Anterior cingulate cortex (tissue), 58 donors: ENCODE measurements at places on chromosomes 1 and 21.

GRCh38 chr1:236451796-236452373, 57.8 kb downstream of the EDARADD start:
- DNase-seq: no peak

- DNase-seq: no peak
These were observed 3.7 kb downstream of the FOXD2 start for GRCh38 chr1:47441450-47442106.

DNA sequence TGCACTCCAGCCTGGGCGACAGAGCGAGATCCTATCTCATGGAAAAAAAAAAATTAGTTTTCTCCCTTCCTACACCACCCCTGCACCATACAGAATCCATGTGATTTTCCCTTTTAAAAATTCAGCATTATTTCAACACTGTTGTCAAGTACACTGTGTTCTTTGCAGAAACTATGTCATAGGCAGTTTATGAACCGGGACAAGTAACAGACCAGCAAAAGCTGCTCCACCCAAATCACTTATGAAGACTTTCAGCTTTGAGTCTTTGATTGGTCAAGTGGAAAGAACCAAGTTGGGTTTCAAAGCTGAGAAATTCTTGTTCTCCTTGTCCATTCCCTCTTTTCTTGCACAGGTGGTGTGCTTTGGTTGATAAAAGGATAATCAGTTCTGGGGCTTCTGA, 173.0 kb downstream of the CDC7 start:
- no peak for DNase-seq

GRCh38 chr1:90840352-90840751, 123.2 kb upstream of the BARHL2 start:
- no peak for DNase-seq

DNA sequence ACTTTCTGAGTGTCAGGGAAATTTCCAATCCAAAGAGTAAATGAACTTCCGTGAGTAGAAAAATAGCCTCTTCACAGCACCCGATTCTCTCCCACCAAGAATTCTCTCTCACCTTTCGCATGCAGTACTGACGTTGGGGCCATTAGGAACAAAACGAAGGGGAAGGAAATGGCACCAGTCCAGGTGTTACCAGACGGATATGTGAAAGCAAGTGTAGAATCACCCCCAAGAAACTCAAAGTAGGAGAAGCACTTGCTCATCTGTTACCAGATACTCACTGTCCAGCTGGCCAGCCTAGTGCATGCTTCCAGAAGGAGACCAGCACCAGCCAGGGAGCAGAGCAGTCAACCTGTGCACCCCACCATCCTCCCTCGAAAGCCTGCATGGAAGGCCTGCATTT, 55.1 kb downstream of the ITPKB start:
- DNase-seq: no peak

GRCh38 chr1:179310721-179311120, 17.1 kb downstream of the SOAT1 start:
- DNase-seq: no peak

DNA sequence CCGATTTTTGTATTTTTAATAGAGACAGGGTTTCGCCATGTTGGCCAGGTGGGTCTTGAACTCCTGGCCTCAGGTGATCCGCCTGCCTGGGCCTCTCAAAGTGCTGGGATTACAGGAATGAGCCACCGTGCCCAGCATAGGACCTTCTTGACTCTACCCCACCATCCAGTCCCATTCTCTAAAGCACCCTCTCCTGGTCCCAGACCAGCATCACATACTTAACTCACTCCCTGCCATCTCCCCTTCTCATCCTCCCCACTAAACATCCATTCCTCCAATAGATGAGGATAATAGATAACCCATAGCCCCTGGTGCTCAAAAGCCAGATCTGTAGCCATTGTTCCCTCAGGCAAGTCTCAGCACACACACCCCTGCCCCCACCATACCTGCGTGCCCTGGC, 2.1 kb downstream of the ENTREP3 start:
- DNase-seq: no peak

- DNase-seq: no peak
These were observed 93.5 kb downstream of the PGBD5 start for GRCh38 chr1:230332575-230333066.

- DNase-seq: no peak
These were observed 46.5 kb downstream of the SAMD13 start for GRCh38 chr1:84347932-84348555.

DNA sequence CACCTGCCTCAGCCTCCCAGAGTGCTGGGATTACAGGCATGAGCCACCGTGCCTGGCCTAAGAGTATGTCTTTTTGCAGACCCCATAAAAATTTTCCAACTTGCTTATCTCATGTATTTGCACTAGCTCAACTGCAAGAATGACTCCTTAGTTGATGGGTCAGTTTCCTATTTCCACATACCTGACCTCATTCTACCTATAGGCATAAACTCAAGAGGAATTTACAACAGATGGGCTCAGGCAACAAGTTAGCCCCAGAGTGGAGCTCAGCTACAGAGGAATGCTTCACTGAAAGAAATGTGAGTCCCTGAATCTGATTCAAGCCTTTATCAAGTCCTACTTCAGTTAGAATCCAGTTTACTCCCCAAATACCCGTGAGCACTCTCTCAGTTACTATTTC, 5.3 kb upstream of the SLC37A1 start:
- no peak for DNase-seq

DNA sequence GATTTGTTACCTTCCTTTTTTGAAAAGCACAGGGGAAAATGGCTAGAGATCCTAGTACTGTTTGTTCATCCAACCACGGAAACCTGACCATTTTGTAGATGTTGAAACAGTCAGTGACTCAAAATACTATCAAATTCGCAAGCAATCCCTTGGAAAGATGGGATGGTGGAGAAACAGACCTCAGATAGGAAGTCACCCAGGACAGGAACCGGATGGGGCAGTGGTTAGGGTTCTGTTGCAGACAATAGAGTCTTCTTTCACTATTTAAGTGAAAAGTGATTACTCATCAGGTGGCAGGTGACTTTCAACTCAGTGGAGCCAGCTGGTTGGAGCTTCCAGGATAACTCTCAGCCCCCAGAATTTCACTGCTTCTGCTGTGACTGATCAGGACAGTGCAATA, 17.0 kb downstream of the LHX4 start:
- DNase-seq: no peak

GRCh38 chr1:1207571-1207892, 1.1 kb upstream of the TNFRSF18 start:
- DNase-seq: no peak

GRCh38 chr1:205374210-205375078, 17.7 kb upstream of the KLHDC8A start:
- no peak for DNase-seq

DNA sequence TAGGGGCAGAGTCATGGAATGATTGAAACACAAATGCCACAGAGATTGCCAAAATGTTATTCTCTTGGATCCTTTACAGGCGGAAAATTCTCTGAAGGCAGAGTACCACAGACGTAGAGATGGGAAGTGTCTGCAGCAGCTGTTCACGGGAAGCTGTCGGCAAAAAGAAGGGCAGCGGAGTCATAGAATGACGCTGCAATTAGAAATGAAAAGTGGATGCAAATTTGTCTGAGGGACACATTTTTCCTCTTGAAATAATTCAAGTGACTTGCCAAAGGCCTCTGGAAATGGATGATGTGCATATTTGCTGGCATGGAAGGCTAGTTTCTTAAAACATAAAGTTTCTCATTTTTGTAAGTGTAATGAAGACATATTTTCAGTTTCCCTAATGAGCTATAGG, 77.5 kb upstream of the PLD5 start:
- DNase-seq: no peak

- no peak for DNase-seq
These were observed 222.8 kb downstream of the HLX start for GRCh38 chr1:221101807-221102605.

GRCh38 chr1:108865316-108865910, 8.5 kb upstream of the AKNAD1 start:
- no peak for DNase-seq

- no peak for DNase-seq
These were observed 93.8 kb downstream of the COQ8A start for GRCh38 chr1:227033880-227034279.

- DNase-seq: no peak
These were observed 31.7 kb upstream of the KHDRBS1 start for GRCh38 chr1:31981972-31982371.

DNA sequence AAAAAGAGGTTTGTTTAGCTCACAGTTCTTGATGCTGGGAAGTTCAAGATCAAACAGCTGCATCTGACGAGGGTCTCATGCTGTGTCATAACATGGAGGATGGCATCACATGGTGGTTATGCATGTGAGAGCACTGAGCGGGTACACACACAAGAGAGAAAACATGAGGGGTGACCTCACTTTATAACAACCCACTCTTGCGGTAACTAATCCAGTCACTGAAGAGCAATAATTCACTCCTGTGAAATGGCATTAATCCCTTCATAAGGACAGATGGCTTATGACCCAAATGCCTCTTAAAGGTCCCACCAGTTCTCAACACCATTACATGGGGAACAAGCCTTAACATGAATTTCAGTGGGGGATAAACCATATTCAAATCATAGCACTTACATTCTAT, 23.2 kb upstream of the CHIT1 start:
- DNase-seq: no peak

GRCh38 chr1:23239638-23240295, 22.5 kb upstream of the HTR1D start:
- DNase-seq: no peak

GRCh38 chr1:917076-917459, 6.7 kb upstream of the SAMD11 start:
- DNase-seq: no peak

DNA sequence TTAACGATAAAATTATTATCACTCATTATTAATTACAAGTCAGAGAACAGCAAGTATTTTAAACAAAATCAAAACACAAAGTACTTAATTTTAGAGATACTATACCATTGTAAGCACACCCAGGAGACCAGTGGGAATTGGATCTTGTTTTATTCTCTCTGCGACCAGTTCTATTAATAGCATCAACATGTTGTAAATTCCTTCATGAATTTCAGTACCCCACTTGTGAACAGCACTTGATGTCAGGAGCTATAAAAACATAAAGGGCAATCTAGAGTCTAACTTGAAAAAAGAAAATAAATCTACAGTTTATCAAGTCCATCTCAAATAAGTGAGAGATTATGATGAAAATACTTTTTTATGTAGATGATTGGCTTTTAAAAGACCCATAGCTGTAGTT, 42.9 kb downstream of the USP24 start:
- no peak for DNase-seq

DNA sequence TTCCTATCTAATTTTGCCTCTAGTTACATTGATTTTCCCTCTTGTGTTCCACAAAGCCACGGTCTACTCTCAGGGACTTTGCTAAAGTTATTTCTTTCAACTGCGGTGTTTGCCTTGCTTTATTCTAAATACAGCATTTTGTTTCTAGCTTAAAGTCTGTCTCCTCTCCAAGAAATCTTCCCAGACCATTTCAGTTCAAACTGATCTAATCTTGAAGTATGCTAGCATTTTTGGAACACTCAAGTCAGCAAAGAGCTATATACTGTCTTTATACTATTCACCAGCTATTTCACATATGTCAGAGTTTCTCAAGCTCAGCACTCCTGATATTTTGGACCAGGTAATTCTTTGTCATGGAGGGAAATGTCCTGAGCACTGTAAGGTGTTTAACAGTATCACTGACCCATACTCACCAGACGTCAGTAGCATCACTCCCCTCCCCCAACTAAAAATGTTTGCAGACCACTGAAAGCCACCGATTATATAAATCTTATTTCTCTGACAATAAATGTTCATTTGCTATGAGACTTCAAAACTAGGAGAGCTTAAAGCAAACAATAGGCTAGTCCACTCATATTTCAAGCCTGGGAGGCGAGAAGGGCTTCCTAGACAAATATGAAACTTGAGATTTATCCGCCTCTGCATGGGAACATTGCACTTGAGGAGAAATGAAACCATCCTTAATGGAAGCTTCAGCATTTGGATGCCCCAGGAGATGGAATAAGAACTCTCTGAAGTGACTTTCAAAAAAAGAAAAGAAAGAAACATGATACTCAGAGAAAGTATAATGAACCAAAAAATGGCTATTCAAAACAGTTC, 81.1 kb downstream of the KIAA0319L start:
- no peak for DNase-seq

DNA sequence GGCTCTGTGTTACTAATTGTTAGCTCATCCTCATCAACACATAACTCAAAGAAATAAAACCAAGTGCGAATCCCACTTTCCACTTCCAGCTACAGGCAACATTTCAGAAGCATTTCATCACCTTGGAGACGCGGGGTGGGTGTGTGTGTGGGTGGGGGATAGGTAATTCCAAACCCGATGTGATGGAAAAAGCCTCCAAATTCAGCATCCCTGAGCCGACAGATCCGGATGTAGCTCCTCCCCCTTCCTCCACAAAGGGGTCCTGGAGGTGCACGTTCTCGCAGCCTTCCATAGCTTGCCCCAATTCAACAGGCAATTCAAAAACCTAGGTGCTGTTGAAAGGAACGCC, 486 bp downstream of the HSPA13 start:
- DNase-seq: peak; percentile 35

- no peak for DNase-seq
These were observed 10.6 kb downstream of the MROH7 start for GRCh38 chr1:54652168-54652567.

- DNase-seq: no peak
These were observed 110.0 kb downstream of the GRIK3 start for GRCh38 chr1:36924282-36924811.

- DNase-seq: no peak
These were observed 102.8 kb downstream of the RIPK4 start for GRCh38 chr21:41663805-41664788.

GRCh38 chr1:156566436-156566835, 5.9 kb downstream of the IQGAP3 start:
- DNase-seq: no peak

DNA sequence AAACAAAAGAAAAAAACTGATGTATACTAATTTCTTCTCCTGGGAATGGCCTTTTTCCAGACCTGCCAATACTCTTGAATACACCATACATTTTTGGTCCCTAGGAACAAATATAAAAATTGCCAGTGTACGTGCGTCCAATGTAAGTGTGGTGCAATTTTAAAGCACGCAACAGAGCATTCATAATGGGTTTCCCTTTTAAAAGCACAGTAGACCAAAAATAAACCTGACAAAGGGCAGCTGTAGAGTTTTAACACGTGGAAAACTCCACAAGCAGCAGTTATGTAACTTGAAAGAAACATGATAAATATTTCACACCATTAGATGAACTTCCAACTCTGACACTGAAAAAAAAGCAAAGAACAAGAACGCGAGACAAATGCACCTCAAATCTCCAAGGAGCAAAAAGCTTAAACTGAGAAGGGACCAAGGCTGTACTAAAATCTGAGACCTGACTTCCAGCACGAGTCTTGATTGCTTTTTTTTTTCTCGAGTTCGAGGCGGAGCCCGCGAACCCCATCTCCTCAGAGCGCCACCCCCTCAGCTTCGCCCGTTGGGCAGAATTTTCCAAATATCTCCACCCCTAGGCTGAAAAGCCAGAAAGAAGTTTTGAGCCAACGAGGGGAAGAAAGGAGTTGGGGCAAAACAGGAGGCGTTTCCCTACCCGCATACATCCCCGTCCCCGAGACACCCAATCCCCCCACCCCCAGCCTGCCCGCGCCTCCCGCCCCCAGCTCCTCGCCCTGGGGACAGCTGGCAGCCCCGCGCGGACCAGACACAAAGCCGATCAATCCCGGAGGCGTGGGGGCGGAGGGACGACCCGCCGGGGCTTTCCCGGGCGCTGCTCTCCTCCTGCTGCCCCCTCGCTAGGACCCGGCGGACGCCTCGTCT, at the start of gene JAM2:
Gene JAM2, plus strand, starts transcription at position 599 of the 891 bp plus-strand sequence. CDS start 564 bp downstream, outside the sequence.
- DNase-seq: peak; percentile 76
